Activated T-cell treated with anti-CD3 and anti-CD28 coated beads, Interleukin-2, amount 50 U/mL, for 72 hours (primary cell): ENCODE measurements at places on chromosomes 11 and 22.

- no peak for DNase-seq
These were observed 101.1 kb downstream of the NELL1 start for GRCh38 chr11:20770414-20770946.

GRCh38 chr22:29012101-29012433, 49.6 kb downstream of the C22orf31 start:
- no peak for DNase-seq

GRCh38 chr22:23158516-23159290, 13.4 kb downstream of the RAB36 start:
- DNase-seq, result no peak

- no peak for DNase-seq
These were observed 524.6 kb upstream of the LRRC4C start for GRCh38 chr11:41984023-41984422.

- no peak for DNase-seq
These were observed 3.4 kb upstream of the ZC3H12C start for GRCh38 chr11:110089617-110090282.
